Natural killer cell (primary cell): ENCODE measurements at places on chromosomes 13 and 19. TPM values are rescaled to one million over a fixed set of nuclear protein-coding genes. Genes with fewer than 3 reads are reported as not detected.

DNA sequence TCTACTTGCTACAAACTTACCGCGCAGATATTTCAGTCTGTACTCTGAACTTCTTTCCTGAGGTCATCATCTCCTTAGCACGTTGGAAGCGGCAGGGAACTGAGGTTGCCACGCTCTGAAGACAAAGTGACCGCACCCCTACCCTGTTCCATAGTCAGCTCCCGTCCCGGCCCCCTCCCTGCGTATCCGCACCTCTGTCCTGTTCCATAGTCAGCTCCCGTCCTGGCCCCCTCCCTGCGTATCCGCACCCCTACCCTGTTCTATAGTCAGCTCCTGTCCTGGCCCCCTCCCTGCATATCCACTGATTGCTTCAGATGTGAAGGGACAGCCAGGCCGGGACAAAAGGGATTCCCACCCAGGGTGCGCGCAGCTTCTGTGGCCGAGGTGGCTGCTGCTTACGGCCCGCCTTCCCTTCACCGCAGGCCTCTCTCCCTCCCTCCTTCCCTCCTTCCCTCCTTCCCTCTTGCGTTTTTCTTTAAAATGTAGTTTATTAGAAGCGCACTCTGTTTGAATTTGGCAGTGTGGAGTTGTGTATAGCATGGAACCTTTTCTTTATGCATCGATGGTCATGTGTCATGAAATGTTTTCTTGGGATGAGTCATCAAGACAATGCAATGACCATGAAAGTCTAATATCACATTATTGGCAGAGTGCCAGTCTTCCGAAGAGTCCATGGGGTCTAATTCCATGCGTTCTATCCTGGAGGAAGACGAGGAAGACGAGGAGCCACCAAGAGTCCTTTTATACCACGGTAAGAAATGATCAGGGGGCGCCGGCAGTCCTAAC, 21.9 kb upstream of the NDUFS7 start:
- no peak overlapping the region for H3K4me3 ChIP-seq
- DNase-seq: no peak
- peaks cover 31% of the 10 kb centered on the region for H3K4me1 ChIP-seq
- H3K36me3 ChIP-seq: peaks cover 29% of the 10 kb centered on the region
- no peaks in the 10 kb centered on the region for H3K27me3 ChIP-seq

DNA sequence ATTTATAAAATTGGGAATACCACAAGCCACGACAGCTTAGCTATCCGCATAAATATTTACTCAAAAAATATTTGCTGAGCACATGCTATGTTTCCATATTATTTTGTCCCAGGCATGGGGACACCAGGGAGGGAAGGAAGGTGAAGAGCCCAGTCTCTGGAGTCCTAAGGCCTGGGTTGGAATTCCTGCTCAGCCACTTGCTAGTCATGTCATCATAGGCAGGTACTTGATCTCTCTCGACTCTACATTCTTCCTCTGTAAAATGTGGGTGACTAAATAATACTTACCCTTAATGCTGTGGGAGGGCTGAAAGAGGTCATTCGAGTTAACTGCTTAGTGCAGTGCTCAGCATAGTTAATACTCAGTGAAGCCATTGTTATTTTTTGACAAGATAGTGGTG, 4.3 kb upstream of the RNASEH2B start:
- DNase-seq: no peak
- H3K36me3 ChIP-seq: no peaks in the 10 kb centered on the region
- H3K27ac ChIP-seq: no peak overlapping the region

GRCh38 chr19:5968431-5969373, 9.2 kb downstream of the RANBP3 start:
- peaks cover 45% of the 10 kb centered on the region for H3K4me1 ChIP-seq
- no peak for DNase-seq
- H3K27ac ChIP-seq: no peak overlapping the region

- no peak overlapping the region for H3K27ac ChIP-seq
- peaks cover 16% of the 10 kb centered on the region for H3K4me1 ChIP-seq
- H3K27me3 ChIP-seq: no peaks in the 10 kb centered on the region
- H3K4me3 ChIP-seq: no peak overlapping the region
These were observed 34.4 kb downstream of the CAPN12 start for GRCh38 chr19:38709671-38710415.

- H3K27ac ChIP-seq: peak overlapping the region; percentile 41
- peaks cover 35% of the 10 kb centered on the region for H3K4me1 ChIP-seq
- H3K4me3 ChIP-seq: peak overlapping the region; percentile 40
- peaks cover 15% of the 10 kb centered on the region for H3K27me3 ChIP-seq
- no peaks in the 10 kb centered on the region for H3K36me3 ChIP-seq
These were observed 4.9 kb downstream of the ADAMTSL5 start for GRCh38 chr19:1507763-1508506.

The EFNB2 gene
- 0.16 TPM for total RNA-seq

The GPC6 gene
- not detected for total RNA-seq

The ZIM2 gene
- total RNA-seq: not detected

The SPACA4 gene
- total RNA-seq: not detected

The TEX101 gene
- total RNA-seq: not detected
